ENCODE measurements at places on chromosomes 1 and 21.

DNA sequence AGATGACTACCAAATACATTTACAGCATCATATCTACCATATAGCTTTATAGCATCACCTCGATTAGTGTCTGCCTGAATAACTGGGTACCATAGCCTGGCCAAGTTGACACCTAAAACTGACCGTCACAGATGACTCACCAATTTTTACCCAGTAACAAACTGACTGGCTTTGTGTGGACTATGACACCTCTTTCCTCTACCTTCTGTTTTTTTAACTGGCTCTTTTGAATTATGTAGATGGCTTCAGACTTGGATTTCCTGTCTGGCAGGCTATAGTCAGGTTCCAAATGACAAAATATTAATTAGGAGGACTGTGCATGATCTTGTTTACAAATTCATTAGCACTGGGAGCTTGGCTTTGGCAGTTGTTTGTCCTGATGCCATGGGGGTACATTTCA, 360.3 kb downstream of the TGFB2 start:
- no peak for DNase-seq

DNA sequence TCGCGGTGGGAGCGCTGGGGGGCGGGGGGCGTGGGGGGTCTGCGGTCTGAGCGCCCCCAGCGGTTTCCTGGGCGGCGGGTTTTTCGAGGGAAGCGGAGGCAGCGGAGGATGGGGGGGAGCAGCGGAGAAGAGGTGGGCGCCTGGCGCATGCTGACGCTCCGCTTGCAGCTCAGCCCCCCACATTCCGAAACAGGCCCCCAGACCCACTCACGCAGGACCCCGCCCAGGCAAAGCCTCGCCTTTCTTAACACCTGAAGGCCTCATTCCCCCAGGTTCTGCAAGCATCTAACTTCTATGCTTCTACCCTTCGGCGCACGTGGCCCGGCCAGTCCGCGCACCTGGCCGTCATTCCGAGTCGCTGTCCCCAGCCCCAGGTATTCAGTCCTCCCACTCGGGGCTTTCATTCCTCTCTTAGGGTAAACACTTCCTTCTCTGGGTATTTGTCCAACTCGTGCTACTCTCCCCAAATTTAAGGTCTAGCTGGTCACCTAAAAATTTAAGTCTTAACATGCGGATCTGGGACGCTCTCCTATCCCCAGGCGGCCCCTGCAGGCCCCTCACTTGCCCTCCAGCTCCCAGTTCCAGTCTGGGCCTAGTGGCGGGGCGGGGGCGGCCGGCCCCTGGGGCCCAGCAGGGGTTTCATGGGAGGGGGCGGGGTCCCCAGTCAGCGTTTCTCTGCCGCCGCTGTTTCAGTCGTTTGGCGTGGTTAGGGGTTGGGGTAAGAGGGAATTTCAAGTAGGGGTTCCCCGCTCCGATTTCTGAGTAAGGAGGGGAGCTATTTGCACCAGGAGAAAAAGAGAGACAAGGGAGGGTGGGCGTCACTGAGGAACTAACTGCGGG, 2.8 kb upstream of the ZBTB7B start:
- peak; percentile 48 for DNase-seq

GRCh38 chr1:40187399-40187798, 26.2 kb downstream of the RLF start:
- no peak for DNase-seq

- DNase-seq: no peak
These were observed 171.3 kb upstream of the ADGRL4 start for GRCh38 chr1:79177844-79178243.

DNA sequence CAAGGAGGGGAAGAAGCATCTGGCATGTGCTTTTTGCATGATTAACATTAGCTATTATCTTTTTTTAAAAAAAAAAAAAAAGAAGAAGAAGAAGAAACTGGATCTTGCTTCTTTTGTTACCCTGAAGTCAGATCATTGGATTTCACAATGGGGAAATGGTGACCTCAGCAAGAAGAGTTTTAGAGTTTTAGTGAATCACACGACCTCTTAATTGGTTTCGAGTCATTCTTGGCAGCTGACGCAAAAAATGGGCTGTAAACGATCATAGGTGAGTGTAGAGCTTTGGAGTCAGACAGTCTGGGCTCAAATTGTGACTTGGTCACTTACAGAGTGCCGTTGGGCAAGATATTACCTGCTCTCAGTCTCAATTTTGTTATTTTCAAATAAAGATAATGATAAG, 33.3 kb upstream of the PGBD5 start:
- DNase-seq: no peak
